ENCODE measurements at places on chromosomes 5 and 9. TPM values are rescaled to one million over a fixed set of nuclear protein-coding genes. Genes with fewer than 3 reads are reported as not detected.
A peak's percentile ranks its signal among the peaks of the same experiment; 100 is the strongest.

- peaks cover 41% of the 10 kb centered on the region for H3K4me1 ChIP-seq
- H3K27ac ChIP-seq = peak overlapping the region; percentile 95
- no peaks in the 10 kb centered on the region for H3K27me3 ChIP-seq
- H3K4me3 ChIP-seq = peak overlapping the region; percentile 80
Measured at GRCh38 chr5:140546851-140547507, 483 bp upstream of the EIF4EBP3 start.

GRCh38 chr9:88835772-88836171 is 155.5 kb upstream of the S1PR3 start:
- peaks cover 18% of the 10 kb centered on the region for H3K4me1 ChIP-seq
- no peak overlapping the region for H3K4me3 ChIP-seq
- H3K27me3 ChIP-seq = peaks cover 59% of the 10 kb centered on the region
- no peak overlapping the region for H3K27ac ChIP-seq
- no peaks in the 10 kb centered on the region for H3K36me3 ChIP-seq

GRCh38 chr5:136073714-136074529 is 45.1 kb downstream of the TGFBI start:
- no peak overlapping the region for H3K27ac ChIP-seq
- peaks cover 22% of the 10 kb centered on the region for H3K27me3 ChIP-seq
- no peak overlapping the region for H3K4me3 ChIP-seq
- DNase-seq = no peak

- H3K27me3 ChIP-seq = no peaks in the 10 kb centered on the region
- DNase-seq = no peak
- no peak overlapping the region for H3K27ac ChIP-seq
- no peaks in the 10 kb centered on the region for H3K4me1 ChIP-seq
- no peaks in the 10 kb centered on the region for H3K36me3 ChIP-seq
Measured at GRCh38 chr9:135670721-135671590, 7.8 kb downstream of the LCN9 start.

DNA sequence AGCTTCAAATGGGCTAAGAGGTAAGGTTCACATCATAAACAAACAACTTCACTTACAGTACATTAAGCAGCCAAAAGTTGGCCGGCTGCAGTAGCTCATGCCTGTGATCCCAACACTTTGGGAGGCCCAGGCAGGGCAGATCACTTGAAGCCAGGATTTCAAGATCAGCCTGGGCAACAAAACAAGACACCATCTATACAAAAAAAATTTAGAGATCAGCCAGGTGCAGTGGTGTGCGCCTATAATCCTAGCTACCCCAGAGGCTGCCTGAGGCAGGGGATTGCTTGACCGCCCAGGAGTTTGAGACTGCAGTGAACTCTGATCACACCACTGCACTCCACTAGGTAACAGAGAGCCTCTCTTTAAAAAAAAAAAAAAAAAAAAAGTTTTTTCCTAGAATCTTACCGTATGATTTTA is 16.9 kb downstream of the UBTD2 start:
- DNase-seq = no peak
- peaks cover 14% of the 10 kb centered on the region for H3K4me1 ChIP-seq
- no peak overlapping the region for H3K27ac ChIP-seq
- no peaks in the 10 kb centered on the region for H3K27me3 ChIP-seq
- peaks cover 7% of the 10 kb centered on the region for H3K36me3 ChIP-seq

GRCh38 chr5:9198394-9198793 is 347.5 kb downstream of the SEMA5A start:
- no peaks in the 10 kb centered on the region for H3K36me3 ChIP-seq
- H3K27ac ChIP-seq = no peak overlapping the region
- H3K4me3 ChIP-seq = no peak overlapping the region
- no peaks in the 10 kb centered on the region for H3K27me3 ChIP-seq
- DNase-seq = no peak

TNFSF15 gene
- total RNA-seq = 1.1 TPM

BRD9 gene
- 58.9 TPM for total RNA-seq

ENHO gene
- not detected for total RNA-seq

CARD6 gene
- total RNA-seq = 3.0 TPM

All from activated CD8-positive, alpha-beta T cell treated with anti-CD3 and anti-CD28 coated beads, Interleukin-2, amount 10 ng/mL, durations not matched to agents 7 days and 5 days (primary cell).